ENCODE measurements at places on chromosomes 6 and 20.

- H3K36me3 ChIP-seq: peaks cover 20% of the 10 kb centered on the region
- H3K4me3 ChIP-seq: no peak overlapping the region
- no peak for DNase-seq
- H3K27me3 ChIP-seq: no peaks in the 10 kb centered on the region
- no peak overlapping the region for H3K27ac ChIP-seq
These were observed 14.4 kb downstream of the ARMC2 start for GRCh38 chr6:108862479-108863191.

- no peak overlapping the region for H3K4me3 ChIP-seq
- no peak overlapping the region for H3K27ac ChIP-seq
- H3K27me3 ChIP-seq: no peaks in the 10 kb centered on the region
- DNase-seq: no peak
- no peaks in the 10 kb centered on the region for H3K4me1 ChIP-seq
- H3K36me3 ChIP-seq: no peaks in the 10 kb centered on the region
These were observed 39.1 kb downstream of the VSTM2L start for GRCh38 chr20:37941992-37942391.

GRCh38 chr20:44219791-44220190 is 9.2 kb upstream of the OSER1 start:
- no peaks in the 10 kb centered on the region for H3K36me3 ChIP-seq
- H3K4me1 ChIP-seq: peaks cover 47% of the 10 kb centered on the region
- no peaks in the 10 kb centered on the region for H3K27me3 ChIP-seq
- DNase-seq: no peak
- H3K27ac ChIP-seq: peak overlapping the region; percentile 79

DNA sequence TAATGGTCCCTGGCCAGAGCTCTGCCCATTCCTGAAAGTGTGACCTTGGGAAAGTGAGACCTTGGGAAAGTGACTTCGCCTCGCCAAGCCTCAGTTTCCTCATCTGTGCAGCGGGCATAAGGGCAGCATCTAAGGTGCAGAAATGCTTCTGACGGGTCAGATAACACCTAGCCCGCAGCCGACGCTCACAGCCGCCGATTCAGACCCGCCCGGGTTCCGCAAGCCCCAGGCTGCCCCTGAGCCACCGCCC is 486 bp downstream of the FKBP1A start:
- peaks cover 15% of the 10 kb centered on the region for H3K36me3 ChIP-seq
- peak overlapping the region; percentile 87 for H3K4me3 ChIP-seq
- no peak for DNase-seq
- H3K27ac ChIP-seq: peak overlapping the region; percentile 86
- peaks cover 59% of the 10 kb centered on the region for H3K4me1 ChIP-seq
- no peaks in the 10 kb centered on the region for H3K27me3 ChIP-seq

DNA sequence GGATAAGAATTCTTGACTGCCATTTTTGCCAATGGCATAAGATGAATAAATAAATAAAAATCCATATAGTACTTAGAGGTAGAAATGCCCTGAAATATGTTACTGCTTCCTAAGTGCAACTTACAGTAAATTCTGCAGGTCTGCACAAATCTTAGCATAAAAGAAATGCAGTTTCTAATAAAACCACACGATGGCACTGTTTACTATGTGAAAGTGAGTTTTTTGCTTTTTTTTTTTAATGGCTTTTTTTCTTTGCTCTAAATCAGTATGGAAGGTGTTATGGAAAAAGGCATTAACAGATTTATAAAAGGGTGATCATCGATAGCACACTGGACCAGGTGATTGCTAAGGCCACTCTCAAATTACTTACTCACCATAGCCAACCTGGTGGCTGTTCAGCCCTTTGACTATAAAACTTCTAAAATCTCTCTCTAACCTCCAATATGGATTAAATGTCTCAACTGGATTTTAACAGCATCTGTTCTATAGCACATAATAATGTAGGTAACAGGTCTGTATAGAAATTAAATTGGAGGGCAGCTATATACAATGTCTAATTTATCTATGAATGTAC is 45.8 kb downstream of the AHI1 start:
- peaks cover 2% of the 10 kb centered on the region for H3K36me3 ChIP-seq
- H3K4me3 ChIP-seq: no peak overlapping the region
- no peaks in the 10 kb centered on the region for H3K4me1 ChIP-seq
- no peaks in the 10 kb centered on the region for H3K27me3 ChIP-seq
- no peak overlapping the region for H3K27ac ChIP-seq
- DNase-seq: no peak

DNA sequence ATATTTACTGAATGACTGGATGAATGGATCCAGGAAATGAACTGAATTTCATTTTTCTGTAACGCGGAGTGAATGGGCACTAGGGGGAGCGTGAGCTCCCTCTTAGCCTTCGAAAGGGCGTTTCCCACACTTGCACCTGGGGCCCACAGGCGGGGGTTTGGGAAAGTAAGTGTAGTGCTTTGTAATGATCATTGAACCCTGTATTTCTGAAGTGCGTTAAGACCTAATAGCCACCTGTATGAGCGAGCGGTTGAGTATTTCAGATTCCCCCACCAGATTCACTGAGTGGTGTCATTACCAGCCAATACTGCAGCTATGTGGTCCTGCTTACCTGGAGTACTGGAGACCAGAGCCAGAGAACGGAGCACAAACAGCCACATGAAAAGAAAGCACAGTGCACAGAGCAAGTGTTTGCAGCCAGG is 10.5 kb downstream of the SYTL3 start:
- peak; percentile 68 for DNase-seq
- H3K4me3 ChIP-seq: no peak overlapping the region
- no peaks in the 10 kb centered on the region for H3K27me3 ChIP-seq
- no peak overlapping the region for H3K27ac ChIP-seq
- H3K4me1 ChIP-seq: peaks cover 69% of the 10 kb centered on the region

DNA sequence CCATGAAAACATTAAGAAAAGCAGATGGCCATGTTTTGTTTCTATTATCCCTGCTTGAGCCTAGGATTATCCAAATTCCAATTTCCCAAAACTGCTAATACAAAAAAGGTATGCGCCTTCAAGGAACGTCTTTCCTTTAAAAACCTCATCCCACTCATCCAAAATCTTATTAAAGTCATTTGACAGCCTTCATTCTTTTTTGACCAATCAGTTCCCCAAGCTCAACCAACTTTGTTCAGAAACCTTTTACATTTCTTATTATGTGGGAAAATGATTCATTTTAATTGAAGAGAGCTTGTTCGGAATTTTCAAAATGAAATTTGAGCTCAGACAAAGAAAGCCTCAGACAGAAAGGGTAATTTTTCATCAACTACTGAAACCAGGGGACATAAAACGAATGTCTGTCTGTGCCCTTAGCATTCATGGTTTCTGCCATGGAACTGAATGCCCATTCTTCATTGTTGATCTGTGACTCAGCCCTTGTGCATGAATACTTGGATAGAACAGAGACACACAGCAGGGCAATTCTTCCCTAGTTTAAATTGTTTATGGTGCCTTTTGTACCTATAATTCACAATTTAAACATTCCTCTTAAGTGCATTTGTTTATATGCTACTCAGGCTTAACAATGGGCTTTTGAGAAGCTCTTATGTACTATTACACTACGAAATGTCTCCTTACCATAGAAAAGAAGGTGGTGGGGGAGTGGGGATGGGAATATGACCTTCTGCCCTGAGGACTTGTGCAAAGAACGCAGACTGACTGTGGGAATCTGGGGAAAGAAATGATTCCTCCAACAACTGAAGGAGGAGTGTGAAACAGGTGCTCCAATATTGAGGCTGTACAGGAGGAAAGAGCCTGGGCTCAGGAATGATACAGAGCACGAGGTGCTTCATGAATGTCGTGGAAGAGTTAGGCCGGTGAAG is 49.8 kb upstream of the ERVFRD-1 start:
- no peak for DNase-seq
- H3K27ac ChIP-seq: no peak overlapping the region
- H3K27me3 ChIP-seq: no peaks in the 10 kb centered on the region
- H3K36me3 ChIP-seq: no peaks in the 10 kb centered on the region
- H3K4me1 ChIP-seq: peaks cover 4% of the 10 kb centered on the region

- DNase-seq: peak; percentile 5
- no peaks in the 10 kb centered on the region for H3K36me3 ChIP-seq
- H3K4me1 ChIP-seq: no peaks in the 10 kb centered on the region
- no peak overlapping the region for H3K4me3 ChIP-seq
These were observed 113.7 kb downstream of the DLL1 start for GRCh38 chr6:170176898-170177771.

- no peak for DNase-seq
- no peak overlapping the region for H3K27ac ChIP-seq
- H3K27me3 ChIP-seq: peaks cover 2% of the 10 kb centered on the region
- H3K36me3 ChIP-seq: no peaks in the 10 kb centered on the region
These were observed 199.2 kb upstream of the PMEPA1 start for GRCh38 chr20:57908704-57909630.

DNA sequence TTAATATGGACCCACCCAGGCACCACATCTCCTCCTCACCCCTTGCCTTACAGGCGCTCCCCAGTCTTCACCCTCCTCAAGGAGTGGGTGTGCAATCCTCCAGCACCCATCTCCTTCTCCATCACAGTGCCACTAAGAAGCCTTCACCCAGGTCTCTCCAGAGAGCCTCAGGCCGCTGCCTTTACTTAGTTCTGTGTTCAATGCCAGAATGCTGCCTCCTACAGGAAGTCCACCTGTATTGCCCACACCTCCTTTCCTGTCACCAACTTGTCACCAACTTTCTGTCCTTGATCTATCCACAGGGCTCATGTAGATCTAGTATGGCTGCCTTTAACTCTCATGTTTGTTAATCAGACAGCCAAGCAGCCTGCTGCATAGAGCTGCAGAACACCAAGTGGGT is 586 bp upstream of the LST1 start:
- peaks cover 58% of the 10 kb centered on the region for H3K4me1 ChIP-seq
- peak overlapping the region; percentile 52 for H3K4me3 ChIP-seq
- DNase-seq: peak; percentile 84
- H3K36me3 ChIP-seq: peaks cover 15% of the 10 kb centered on the region
- no peaks in the 10 kb centered on the region for H3K27me3 ChIP-seq

DNA sequence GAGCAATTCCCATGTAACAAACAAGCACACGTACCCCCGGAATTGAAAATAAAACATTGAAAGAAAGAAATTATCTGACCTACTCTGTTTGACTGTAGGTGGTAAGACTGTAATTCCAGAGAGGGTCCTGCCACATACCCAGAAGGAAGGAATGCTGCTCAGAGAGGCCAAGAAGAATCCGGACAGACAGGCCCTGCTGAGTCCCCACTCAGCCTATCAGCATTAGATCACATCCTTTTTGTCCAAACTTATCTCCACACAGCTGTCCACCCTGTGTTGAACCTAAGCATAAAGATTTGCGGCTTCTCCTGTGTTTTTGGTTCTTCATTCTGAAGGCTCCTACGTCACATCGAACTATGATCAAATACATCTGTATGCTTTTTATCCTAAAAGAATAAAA is 591.9 kb downstream of the QKI start:
- no peak for DNase-seq
- no peaks in the 10 kb centered on the region for H3K36me3 ChIP-seq
- H3K27ac ChIP-seq: no peak overlapping the region
- H3K27me3 ChIP-seq: peaks cover 12% of the 10 kb centered on the region
- no peak overlapping the region for H3K4me3 ChIP-seq

DNA sequence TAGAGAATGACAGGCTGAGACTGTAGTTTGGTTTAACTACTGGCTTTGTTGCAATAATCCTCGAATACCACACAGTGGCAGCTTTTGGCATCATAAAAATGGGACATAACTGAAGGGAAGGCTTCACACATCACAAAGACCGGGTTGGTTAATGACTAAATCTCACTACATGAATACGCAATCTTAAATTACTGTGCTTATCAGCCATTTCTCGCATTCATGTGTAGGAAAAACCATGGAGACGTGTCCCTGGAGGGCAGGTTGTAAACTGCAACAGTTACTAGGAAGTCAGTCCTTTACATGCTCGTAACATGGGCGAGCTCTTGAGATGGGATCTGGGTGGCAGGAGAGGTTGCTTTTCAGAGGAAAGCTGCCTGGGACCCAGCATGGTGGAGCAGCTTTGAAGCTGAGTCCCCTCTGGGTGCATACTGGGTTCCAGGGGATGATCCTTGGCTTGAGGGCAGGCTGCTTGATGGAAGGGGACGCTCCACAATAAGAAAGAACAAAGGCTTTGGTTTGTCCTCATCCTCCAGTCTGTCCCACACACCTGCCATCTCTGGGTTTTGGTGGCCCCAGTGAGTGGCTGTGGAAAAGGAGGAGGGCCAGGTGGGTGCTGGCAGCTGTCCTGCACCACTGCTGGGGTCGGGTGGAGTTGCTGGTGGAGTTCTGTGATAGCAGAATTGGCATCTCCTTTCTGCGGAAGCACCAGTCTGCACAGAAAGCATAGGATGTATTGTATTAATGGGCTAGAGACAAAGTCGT is 2.1 kb downstream of the RPS21 start:
- no peak for DNase-seq
- H3K4me1 ChIP-seq: peaks cover 36% of the 10 kb centered on the region
- H3K4me3 ChIP-seq: peak overlapping the region; percentile 87
- no peaks in the 10 kb centered on the region for H3K27me3 ChIP-seq

- no peaks in the 10 kb centered on the region for H3K36me3 ChIP-seq
- no peak for DNase-seq
- no peak overlapping the region for H3K4me3 ChIP-seq
- no peaks in the 10 kb centered on the region for H3K27me3 ChIP-seq
- no peak overlapping the region for H3K27ac ChIP-seq
- no peaks in the 10 kb centered on the region for H3K4me1 ChIP-seq
These were observed 41.8 kb downstream of the CCDC170 start for GRCh38 chr6:151535476-151536187.

DNA sequence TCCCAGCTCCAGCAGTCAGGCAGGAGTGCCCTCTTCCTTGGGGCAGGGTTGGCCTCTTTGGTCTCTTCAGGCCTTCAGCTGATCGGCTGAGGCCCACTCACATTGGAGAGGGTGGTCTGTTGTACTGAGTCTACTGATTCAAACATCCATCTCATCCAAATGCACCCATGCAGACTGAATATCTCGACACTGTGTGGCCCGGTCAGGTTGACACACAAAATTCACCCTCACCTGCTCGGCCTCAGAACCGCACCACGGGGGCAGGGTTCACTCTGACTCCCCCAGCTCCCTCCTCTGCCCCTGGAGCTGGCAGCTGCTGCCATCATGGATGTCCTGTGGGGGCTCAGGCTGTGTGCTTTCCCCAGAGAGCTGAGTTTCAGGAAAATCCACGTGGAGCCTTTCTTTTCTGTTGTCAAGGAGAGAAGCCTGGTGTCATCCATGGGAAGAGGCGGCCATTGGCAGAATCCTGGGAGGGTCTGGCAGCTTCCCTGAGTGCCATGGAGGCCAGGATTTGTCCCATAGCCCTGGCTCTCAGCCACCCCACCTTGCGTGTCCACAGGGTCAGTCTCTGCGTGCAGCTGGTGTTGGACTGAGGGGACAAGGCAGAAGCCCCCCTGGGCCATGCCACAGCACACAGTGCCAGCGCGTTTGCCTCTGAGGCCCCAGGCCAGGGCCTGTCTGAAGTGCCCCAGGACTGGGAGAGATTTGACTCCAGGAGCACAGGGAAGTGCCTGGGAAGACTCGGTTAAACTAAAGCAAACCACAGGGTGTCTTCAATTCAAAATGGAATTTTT is 114.1 kb downstream of the ERMARD start:
- no peak overlapping the region for H3K4me3 ChIP-seq
- H3K4me1 ChIP-seq: peaks cover 26% of the 10 kb centered on the region
- H3K27ac ChIP-seq: no peak overlapping the region
- H3K27me3 ChIP-seq: no peaks in the 10 kb centered on the region
- no peaks in the 10 kb centered on the region for H3K36me3 ChIP-seq

GRCh38 chr20:43385914-43386313 is 71.8 kb upstream of the SRSF6 start:
- DNase-seq: no peak
- no peaks in the 10 kb centered on the region for H3K36me3 ChIP-seq
- H3K27me3 ChIP-seq: peaks cover 18% of the 10 kb centered on the region
- H3K27ac ChIP-seq: no peak overlapping the region
- H3K4me1 ChIP-seq: no peaks in the 10 kb centered on the region
- H3K4me3 ChIP-seq: no peak overlapping the region
